AG09319 (cell line): ENCODE measurements at places on chromosomes 11 and 22.

GRCh38 chr22:44365191-44365590 lies 52.4 kb upstream of the SHISAL1 start:
- DNase-seq: no peak

- no peak for DNase-seq
Measured at GRCh38 chr11:44260081-44260480, 49.9 kb downstream of the ALX4 start.

- no peak for DNase-seq
Measured at GRCh38 chr11:44840085-44840478, 110.6 kb downstream of the TP53I11 start.

DNA sequence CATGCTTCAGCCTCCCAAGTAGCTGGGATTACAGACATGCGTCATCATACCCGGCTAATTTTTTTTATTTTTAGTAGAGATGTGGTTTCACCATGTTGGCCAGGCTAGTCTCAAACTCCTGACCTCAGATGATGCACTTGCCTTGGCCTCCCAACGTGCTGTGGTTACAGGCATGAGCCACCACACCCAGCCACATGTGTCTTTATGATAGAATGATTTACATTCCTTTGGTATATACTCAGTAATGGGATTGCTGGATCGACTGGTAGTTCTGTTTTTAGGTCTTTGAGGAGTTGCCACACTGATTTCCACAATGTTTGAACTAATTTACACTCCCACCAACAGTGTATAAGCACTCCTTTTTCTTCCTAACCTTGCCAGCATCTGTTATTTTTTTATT lies 276.2 kb downstream of the METTL15 start:
- peak; percentile 79 for DNase-seq

DNA sequence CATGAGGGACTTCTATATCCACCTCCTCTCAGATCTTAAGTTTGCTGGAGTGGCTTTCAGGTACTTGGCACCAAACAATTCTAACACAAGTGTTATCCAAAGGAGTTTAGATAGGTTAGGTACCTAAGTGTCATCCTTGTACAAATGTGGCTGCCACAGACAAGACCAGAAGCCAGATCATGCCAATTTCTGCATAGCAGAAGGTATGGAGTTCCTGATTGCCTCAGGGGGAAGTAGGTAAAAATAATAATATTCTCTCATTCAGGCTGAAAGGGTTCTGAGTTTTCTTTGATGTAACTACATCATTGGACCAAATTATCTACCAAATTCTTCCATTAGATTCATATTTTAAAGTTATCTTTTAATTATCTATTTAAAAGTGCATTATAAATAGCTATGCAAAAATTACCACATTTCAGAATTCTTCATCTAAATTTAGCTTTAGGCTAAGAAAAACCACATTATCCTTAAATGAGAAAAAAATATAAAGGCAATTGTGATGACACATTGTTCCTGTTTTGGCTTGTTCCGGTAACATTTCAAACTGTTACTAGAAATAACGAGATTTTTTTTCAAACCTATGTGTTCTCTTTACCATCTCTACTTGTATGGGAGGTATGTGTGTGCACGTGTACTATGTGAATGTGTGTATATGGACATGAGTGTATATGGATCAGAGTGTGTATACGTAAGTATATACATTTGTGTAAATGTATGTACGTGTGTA lies 66.2 kb upstream of the POU2AF2 start:
- DNase-seq: no peak

- no peak for DNase-seq
Measured at GRCh38 chr11:32200136-32200847, 109.4 kb downstream of the RCN1 start.

DNA sequence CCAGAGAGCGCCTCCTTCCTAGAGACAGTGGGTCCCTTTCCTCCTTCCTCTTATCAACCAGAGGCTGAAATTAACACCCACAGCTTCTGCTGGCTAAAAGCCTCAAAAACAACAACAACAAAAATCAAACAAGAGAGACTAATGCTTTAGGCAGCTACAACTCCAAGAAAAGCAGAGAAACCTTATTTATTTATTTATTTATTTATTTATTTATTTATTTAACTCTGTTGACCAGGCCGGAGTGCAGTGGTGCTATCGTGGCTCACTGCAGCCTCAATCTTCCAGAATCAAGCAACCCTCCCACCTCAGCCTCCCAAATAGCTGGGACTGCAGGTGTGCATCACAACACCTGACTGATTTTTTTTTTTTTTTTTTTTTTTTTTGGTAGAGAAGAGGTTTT lies 2.6 kb upstream of the B3GNT6 start:
- DNase-seq: no peak

DNA sequence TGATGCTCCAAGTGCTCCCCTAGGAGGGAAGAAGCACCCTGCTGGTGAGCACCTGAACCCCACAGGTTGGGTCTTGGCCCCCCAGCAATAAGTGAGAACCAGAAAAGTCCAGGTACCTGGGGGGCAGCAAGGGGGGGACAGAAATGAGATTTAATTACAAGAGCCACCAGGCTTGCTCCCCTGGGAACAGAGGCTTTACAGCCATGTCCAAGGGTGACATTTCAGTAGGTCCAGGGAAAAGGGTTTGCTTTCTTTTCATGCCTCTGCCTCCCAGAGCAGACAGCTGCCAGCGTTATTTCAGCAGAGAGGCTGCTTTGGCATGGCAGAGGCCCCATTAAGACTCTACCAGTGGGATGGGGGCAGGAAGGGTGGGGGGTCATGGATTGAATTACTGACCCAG lies 437.7 kb downstream of the BUD13 start:
- DNase-seq: no peak

- DNase-seq: no peak
Measured at GRCh38 chr11:85165819-85166218, 461.3 kb downstream of the DLG2 start.

- no peak for DNase-seq
Measured at GRCh38 chr11:65558002-65558929, at the start of gene LTBP3. Gene LTBP3 (minus strand): TSS chr11:65558359. CDS start chr11:65557959, 400 bp downstream.

- peak; percentile 76 for DNase-seq
Measured at GRCh38 chr11:74650498-74650897, 58.1 kb downstream of the POLD3 start.

- DNase-seq: no peak
Measured at GRCh38 chr22:30445438-30446145, 20.0 kb downstream of the MTFP1 start.

DNA sequence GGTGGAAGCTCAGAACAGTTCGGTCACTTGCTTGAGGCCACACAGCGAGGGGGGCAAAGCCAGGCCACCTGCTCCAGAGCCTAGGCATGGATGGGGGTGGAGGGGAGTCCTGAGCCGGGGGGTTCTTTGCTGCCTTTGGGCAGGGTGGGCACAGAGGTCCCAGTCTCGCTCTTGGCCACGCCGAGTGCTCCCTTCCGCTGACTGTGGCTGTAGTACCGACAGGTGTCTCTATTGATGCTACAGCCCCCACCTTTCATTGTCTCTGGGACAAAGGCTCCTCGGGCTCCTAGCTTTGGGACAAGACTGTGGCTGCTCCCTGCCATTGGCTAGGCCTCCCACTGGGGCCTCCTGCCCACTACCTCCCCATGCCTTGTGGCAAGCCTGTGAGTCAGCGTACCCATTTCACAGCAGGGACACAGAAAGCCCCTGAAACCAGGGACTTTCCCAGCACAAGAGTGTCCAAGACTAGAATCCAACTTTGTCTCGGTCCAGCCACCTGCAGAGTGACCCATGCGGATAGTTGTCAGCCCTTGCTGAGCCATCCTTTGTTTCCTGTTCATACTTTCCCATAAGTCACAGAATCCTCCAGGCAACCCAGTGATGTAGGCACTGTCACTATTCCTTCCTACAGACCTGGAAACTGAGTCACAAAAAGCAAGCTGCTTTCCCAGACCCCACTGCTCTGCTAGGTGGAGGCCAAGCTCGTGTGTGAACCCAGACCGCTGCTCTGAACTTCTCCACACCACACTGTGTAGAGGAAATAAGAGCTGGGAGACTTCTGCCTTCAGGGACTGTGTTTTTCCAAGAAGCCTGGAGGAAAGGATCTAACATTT lies 17.2 kb downstream of the MYEOV start:
- no peak for DNase-seq

DNA sequence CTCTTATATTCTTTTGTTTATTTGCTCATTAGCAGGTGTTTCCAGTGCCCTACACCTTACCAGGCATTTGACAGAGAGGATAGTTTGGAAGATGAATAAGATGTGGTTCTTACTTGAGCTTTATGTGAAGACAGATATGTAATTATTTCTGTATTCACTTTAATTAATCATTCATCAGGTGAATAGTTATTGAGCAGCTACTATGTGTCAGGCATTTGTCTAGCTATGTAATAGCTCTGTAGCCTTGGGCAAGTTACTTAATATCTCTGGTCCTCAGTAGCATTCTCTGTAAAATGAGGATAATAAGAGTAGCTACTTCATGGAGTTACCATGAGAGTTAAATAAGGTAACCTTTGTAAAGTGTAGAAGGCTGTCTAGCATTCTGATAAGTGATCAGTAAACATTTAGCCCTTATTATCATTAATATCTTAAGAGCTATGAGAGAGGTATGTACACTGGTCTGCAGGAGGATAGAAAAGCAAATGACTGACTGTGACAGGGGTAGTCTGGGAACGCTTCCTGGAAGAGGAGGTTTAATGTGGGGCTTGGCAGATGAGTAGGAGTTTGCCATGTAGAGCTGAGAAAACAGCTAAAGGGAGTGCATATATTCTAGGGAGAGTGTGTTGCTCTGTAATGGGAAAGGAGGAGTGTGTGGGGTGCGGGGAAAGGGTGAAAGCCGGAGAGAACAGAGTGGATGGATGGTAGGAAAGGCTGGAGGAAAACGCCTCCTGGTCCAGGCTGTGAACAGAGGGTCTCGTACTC lies 56.1 kb downstream of the MICAL2 start:
- no peak for DNase-seq

DNA sequence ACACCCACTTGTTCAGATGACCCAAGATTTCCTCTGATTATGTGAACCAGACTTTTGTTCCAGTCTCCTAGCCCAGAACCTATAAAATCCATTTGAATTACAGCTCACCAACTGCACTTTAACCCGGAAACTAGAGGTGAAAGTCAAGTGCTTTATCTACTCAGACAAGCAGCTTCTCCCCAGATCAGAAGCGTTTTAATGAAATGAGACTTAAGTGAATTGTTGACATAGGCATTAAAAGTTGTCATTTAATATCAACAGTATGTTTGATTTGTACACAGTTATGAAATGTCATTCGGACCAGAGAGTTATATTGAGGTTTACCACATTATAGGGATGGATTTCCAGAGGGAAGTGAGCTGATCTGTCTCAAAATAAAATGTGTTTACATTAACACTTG lies 52.0 kb downstream of the CADM1 start:
- DNase-seq: no peak

- no peak for DNase-seq
Measured at GRCh38 chr11:100706179-100706578, 19.1 kb downstream of the ARHGAP42 start.

GRCh38 chr11:17684550-17684949 lies 34.8 kb upstream of the MYOD1 start:
- no peak for DNase-seq

DNA sequence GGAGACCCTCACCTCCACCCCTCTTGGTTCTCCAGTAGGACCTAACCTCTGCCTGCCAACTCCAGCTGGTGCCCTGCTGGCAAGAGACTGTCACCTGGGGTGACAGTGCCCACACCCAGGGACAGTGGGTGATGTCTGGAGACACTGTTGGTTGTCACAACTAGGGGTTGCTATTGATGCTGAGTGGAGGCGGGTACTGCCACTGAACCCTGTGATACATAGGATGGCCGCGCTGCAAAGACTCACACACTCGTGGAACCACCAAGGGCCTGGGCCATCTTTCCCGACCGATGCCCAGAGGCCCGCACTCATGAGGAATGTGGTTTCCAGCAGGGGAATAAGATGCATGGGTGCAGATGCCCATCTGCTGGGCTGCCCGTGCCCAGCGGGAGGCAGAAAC lies 143.2 kb downstream of the SHANK2 start:
- no peak for DNase-seq

- no peak for DNase-seq
Measured at GRCh38 chr11:110526323-110526722, 96.6 kb downstream of the FDX1 start.

DNA sequence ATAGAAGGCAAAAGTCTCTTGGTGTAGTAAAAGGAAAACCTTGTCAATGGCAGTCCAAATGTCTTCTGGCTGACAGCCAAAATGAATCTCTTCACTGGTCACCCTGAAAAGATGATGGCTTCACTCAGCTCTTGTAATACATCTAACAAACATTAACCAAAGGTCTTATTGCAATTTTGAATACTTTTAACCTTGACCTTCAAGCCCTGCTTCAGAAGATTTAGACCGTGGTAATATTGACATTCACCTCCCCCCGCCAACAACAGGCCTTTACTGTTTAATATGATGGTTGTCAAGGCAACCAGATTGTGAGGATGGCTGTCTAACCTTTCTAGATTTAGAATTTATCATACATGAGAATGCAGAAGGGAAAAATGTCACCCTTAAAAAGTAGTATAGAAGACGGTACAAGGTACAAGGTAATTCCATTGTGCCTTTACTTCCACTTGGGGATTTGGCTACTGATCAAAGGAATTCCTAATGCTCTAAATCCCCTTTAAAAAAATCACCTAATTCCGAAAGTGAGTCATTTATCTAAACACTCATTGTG lies 342.3 kb downstream of the LARGE1 start:
- no peak for DNase-seq

DNA sequence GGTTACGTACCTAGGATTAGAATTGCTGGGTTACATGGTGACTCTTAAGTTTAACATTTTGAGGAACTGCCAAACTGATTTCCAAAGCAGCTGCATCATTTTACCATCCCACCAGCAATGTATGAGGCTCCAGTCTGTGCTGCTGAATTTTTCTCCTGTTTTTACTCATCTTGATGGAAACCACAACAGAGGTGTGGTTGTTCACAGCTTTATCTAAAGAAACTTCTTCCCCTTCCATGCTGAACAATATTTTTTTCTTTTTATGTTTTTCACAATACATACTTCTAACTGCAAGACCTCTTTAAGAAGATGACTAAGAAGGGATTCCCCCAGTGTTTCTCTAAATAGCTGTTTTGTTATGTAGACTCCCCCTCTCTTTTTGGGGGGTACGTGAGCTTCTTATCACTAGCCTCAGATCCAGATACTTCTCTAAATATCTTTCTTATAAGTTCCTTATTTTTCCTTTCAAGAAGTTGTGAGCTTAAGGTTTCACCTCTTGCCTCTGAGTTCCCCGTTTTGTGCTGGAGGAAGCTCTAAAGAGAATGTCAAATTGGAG lies 24.0 kb downstream of the TCP11L1 start:
- DNase-seq: no peak

DNA sequence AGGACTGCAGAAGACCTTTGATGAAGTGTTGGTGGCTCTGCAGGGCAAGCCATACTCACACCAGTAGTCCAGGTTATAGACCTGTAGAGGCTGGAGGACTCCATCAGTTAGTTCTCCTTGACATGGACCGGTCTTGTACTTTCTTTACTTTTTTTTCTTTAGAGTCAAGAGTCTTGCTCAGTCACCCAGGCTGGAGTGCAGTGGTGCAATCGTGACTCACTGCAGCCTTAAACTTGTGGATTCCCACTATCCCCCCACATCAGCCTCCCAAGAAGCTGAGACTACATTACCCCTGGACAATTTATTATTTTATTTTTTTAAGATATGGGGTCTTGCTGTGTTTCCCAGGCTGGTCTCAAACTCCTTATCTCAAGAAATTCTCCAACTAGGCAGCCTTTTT lies 49.6 kb upstream of the E2F8 start:
- DNase-seq: no peak
